ENCODE measurements at places on chromosomes 2 and 18. TPM values are rescaled to one million over a fixed set of nuclear protein-coding genes. Genes with fewer than 3 reads are reported as not detected.
A peak's percentile ranks its signal among the peaks of the same experiment; 100 is the strongest.

COL6A3 gene
- total RNA-seq, result 0.10 TPM

SPHKAP gene
- not detected for total RNA-seq

CDH20 gene
- total RNA-seq, result not detected

CLK1 gene
- 409 TPM for total RNA-seq

PRKAG3 gene
- not detected for total RNA-seq

TXNDC2 gene
- 0.73 TPM for total RNA-seq

RAD51AP2 gene
- not detected for total RNA-seq

APLF gene
- 6.3 TPM for total RNA-seq

STARD6 gene
- total RNA-seq, result not detected

CDK5R2 gene
- total RNA-seq, result 0.12 TPM

CIB4 gene
- total RNA-seq, result not detected

NDUFS1 gene
- total RNA-seq, result 46.3 TPM

GRCh38 chr2:123808243-123808642 is 216.8 kb upstream of the CNTNAP5 start:
- DNase-seq, result no peak

- DNase-seq, result no peak
Observed at GRCh38 chr18:44715245-44715644, 34.6 kb downstream of the SETBP1 start.

DNA sequence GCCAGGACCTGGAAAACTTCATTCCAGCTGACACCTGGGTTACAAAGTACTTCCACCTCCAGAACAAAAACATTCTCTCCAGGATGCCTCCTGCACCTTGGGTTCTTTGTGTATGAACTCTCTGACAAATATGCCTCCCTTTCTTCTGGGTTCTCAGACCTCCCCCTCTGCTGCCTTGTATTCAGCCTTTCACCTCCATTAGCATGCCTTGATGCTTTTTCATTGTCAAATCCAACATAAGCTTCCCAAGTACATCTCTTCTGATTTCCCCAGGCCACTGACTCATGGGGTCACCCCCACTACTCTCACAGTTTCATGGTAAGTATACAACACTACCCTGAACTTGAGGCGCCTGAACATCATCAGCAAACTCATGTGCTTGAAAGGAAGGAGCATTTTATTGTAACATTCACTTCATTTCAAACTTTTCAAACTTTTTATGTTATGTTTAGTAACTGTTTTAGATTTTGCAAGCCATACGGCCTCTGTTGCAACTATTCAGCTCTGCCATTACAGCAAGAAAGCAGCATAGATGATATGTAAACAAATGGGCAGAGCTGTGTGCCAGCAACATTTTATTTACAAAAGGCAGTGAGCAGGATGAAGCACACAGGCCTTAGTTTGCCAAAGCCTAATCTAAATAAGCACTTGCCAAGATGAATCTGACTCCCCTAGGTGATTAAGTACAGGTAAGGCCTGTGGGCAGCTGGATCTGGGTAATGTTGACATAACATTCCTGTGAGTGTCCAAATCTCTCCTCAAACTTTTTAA is 32.5 kb upstream of the MRPS9 start:
- DNase-seq, result no peak

- DNase-seq, result peak; percentile 71
Observed at GRCh38 chr18:58180738-58181353, 136.8 kb downstream of the NEDD4L start.

- DNase-seq, result no peak
Observed at GRCh38 chr18:8800445-8800844, 95.1 kb downstream of the MTCL1 start.

GRCh38 chr18:55838319-55838718 is 250.3 kb upstream of the TCF4 start:
- no peak for DNase-seq

DNA sequence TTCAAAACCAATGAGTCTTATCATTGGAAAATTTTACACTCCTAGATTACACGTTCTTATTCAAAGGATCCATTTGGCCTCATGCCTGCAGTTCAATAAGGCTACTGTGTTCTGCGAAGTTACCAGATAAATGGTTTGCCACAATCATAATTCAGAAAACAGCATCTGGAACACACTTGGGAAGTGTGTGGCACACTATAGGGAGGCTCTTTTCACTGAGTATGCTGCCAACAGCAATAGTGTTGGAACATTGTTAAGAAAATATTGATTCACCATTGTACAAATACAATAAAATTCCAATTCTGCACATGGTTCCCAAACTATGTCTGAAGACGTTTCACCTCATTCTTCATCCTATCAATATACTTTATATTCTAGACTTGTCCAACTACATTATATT is 141.4 kb upstream of the DOK6 start:
- DNase-seq, result no peak

DNA sequence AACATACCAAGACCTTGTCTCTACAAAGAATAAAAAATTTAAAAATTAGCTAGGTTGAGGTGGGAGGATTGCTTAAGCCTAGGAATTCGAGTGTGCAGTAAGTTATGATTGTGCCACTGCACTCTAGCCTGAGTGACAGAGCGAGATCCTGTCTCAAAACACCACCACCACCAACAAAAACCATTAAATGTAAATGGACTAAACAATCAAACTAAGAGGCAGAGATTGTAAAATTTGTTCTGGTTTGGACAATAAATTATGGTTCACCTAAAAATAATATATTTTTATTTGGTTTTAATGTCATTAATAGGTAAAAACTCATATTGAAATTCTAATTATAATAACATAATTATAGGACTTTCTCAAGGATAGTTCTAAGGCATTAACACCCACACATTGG is 9.9 kb upstream of the ATIC start:
- DNase-seq, result no peak

GRCh38 chr2:177074099-177074710 is 138.4 kb upstream of the HNRNPA3 start:
- DNase-seq, result no peak

DNA sequence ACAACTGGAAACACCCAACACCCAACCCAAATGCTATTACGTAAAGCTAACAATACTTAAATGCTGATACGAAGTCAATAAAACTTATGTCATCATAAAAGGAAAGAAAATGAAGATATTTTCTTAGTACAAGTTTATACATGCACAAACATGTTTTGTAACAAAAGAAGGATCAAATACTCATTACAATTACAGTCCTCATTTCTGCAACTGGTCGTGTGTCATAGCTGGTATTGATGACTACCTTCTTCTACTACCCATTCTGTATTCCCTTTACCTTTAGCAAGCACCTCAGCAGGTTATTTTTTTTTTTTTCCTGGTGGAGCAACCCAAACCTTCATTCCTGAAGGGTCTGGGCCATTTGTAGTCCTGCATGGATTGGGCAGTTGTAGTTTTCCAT is 1298.5 kb downstream of the SUCLG1 start:
- no peak for DNase-seq

DNA sequence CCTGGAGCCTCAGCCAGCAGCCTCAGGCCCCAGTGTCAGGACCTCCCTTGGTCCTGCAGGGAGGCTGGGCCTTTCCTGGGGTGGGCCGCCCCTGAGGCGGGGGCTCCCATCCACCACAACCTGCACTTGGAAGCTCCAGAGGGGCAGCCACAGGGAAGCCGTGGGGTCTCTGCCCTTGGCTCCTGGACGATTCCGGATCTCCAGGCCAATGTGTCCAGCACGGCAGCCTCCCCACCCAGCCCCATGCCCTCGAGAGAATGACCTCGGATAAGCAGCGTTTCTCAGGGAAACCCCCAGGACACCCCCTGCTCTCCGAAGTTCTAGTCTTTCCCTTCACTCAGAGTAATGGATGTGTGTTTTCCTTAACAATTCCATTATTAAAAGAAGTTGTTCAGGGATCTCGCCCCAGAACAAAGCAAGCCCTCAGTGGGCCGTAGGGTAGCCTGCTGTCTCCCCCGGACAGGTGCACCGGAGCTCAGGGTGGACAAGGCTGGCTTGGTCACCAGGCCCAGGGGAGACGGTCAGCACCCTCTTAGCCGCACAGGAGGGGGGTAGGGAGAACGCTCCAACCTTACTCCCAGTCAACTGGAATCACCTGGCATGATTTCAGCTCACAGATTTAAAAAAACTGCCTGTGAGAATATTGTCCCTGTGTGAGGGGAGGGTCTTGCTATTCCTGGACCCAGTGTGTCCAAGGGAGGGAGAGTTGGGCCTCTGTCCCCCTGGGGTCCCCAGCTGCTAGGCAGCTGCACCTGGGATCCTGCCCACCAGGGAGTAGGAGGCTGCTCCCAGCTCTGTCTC is 72.2 kb upstream of the OTOS start:
- DNase-seq, result no peak

- no peak for DNase-seq
Observed at GRCh38 chr2:3236300-3237045, 141.1 kb downstream of the EIPR1 start.

DNA sequence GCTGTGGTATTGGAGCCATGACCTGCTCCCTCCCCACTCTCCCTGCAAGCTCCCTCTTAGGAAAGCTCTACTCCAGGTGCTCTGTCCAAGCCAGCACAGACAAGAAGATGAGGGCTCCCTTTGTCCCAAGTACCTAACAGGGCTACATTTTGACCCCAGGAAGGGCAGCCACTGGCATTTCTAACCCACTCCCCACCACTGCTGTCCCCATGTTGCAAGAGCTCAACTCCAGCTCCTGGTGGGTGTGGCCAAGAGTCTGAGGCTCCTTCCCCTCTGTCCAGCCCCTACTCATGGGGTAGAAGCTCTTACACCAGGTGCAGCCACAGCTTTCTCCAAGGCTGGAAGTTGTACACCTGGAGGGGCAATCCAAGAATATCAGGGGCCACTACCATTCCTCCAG is 127.0 kb upstream of the NPAS2 start:
- DNase-seq, result no peak

GRCh38 chr2:86831537-86831936 is 30.1 kb downstream of the CD8B start:
- DNase-seq, result no peak

GRCh38 chr2:108635630-108636354 is 83.5 kb upstream of the RANBP2 start:
- no peak for DNase-seq

GRCh38 chr2:233387667-233388528 is 33.6 kb downstream of the DGKD start:
- no peak for DNase-seq

DNA sequence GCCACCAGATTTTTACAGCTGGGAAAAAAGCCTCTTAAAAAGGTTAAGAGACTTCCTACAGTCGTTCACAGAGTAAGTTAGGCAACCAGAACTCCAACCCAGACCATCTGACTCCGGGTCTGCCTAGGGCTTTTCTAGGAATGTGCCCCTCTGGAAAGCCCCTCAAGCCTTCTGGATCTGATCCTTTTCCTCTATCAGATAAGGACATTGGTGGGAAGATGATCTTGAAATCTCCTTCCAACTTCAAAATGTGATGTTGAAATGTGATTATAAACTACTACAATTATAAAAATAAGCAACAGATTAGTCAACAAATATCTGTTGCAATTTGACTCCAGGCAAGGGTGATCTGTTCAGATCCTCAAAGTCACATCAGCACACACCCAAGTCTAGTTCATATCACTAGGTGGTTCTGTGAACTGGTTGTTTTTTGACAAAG is 270.4 kb downstream of the ARHGAP15 start:
- DNase-seq, result no peak

GRCh38 chr2:20186078-20186854 is 38.7 kb downstream of the SDC1 start:
- DNase-seq, result no peak

DNA sequence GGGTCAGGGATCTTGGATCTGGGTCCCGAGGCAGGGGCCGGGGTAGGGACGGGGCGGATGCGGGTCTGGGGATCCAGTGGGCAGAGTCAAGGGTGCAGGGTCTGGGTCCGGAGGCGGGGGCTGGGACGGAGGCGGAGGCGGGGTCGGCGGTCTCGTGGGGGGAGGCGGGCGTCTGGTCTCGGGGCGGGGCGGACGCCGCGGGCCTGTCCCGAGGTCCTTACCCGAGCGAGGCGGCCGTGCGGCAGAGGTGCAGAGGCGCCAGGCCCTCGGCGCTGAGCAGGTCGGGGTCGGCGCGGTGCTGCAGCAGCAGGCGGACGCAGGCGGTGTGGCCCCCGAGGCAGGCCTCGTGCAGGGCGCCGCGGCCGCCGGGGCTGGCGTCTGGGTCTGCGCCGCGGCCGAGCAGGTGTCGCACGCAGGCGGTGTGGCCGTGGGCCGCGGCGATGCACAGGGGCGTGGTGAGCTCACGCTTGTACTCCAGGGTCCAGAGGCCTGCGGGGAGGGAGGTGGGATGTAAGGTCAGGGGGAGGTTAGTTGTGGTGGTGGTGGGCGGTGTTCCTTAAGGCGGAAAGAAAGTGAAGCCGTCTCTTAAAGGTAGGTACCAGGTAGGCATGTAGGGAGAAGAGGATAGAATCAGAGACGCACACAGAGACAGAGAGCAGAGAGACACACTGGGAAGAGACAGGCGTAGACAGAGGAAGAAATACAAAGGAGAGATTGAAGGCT is 26.6 kb downstream of the ASB18 start:
- no peak for DNase-seq

GRCh38 chr2:198788676-198789075 is 669.1 kb downstream of the SATB2 start:
- no peak for DNase-seq

DNA sequence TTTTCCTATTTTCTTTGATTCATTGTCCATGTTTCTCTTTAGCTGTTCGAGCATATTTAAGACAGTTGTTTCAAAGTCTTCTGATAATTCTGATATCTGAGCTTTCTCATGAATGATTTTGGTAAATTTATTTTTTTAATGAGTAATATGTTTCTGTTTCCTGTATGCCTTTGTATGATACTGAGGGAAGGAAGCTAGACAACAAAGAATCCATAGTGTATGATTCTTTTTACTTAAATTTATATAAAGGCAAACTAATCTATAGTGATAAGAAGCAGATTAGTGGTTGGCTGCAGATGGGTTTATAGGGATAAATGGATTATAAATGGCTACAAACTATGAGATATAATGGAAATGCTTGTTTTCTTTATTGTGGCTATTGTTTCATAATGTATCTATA is 352.7 kb upstream of the CDH2 start:
- DNase-seq, result no peak

- DNase-seq, result no peak
Observed at GRCh38 chr2:133415210-133415876, 152.9 kb downstream of the NCKAP5 start.

- no peak for DNase-seq
Observed at GRCh38 chr18:59340312-59340711, 18.8 kb downstream of the LMAN1 start.

DNA sequence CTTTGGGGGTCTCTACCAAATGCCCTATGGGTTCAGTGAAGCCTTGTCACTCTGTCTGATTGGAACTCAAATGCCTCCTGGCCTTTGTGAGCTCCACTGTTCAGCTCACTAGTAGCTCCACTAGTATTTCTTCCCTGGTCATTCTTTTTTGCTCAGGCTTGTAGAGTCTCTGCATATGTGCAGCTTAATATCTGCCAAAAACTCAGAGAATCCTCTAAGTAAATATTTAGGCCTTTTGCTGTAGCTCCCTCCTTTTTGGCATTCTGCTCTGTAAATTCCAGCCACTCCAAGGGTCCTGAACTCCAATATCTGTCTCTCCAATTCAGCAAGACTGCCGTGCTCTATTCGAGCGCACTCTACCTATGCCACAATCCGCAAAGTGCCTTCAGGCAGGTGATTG is 146.5 kb downstream of the MAIP1 start:
- DNase-seq, result no peak

GRCh38 chr2:143802242-143802641 is 673.0 kb downstream of the ARHGAP15 start:
- DNase-seq, result no peak
